ENCODE measurements at places on chromosomes 1 and 21.

GRCh38 chr1:19432943-19433718, 52.2 kb downstream of the CAPZB start:
- H3K27ac ChIP-seq: peak overlapping the region; percentile 45
- no peaks in the 10 kb centered on the region for H3K27me3 ChIP-seq
- H3K4me3 ChIP-seq: no peak overlapping the region

DNA sequence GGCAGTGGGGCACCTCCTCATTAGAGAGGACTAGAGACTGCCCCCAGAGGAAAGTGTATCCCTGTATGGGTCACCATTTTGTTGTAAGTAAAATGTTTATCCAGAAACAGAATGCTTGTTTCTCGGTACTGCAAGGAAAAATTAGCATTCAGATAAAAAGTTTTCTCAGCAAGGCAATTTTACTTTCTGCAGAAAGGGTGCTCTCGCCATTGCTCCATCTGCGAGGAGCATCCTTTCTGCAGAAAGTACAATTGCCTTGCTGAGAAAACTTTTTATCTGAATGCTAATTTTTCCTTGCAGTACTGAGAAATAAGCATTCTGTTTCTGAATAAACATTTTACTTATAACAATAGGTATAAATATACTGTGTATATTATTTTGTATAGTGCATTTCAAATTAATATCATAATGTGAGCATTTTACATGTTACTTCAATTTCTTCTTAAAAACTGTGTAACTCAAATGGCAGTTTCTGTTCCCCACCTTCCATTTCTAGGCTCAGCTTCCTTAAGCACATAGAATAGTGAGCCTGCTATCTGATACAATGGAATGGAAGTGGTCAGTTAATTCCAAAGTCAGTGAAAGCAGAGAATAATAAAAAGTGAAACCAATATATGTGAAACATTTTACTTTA, 76.5 kb upstream of the DESI2 start:
- no peaks in the 10 kb centered on the region for H3K27me3 ChIP-seq
- H3K4me1 ChIP-seq: no peaks in the 10 kb centered on the region
- no peak for DNase-seq
- no peak overlapping the region for H3K27ac ChIP-seq
- H3K4me3 ChIP-seq: no peak overlapping the region
- peaks cover 14% of the 10 kb centered on the region for H3K36me3 ChIP-seq

DNA sequence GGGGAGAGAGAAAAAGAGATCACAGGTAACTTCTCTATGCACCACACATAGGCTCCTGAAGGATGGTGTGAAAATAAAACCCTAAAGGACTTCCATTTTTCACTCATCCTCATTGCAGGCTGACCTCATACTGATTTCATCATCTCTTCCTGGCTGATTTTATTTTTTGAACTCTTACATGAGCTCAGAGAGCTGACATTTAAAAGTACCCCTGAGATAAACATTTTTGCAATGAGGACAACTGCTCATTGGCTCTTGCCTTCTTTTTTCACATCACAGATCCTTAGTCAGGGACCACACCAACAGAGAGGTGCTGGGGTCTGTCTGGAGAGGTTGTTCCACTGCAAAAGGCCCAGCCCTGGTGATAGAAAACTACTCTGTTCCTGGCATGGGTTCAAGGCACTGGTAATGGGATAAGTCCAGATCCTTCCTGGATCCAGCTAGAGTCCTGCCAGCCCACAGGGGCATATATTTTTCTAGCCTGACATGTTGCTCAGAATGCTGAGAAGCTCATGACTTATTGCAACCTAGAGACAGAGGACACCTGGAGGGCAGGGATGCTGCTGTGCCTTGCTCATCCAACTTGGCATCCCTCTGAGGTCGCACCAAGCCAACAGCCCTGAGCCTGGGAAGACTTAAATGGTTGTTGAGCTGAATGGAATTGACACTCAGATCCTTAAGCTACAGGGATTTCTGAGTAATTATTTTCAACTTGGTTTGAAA, 360.0 kb downstream of the HHAT start:
- H3K4me1 ChIP-seq: peaks cover 17% of the 10 kb centered on the region
- H3K27me3 ChIP-seq: no peaks in the 10 kb centered on the region
- no peak for DNase-seq
- peaks cover 7% of the 10 kb centered on the region for H3K36me3 ChIP-seq
- no peak overlapping the region for H3K4me3 ChIP-seq
- no peak overlapping the region for H3K27ac ChIP-seq

DNA sequence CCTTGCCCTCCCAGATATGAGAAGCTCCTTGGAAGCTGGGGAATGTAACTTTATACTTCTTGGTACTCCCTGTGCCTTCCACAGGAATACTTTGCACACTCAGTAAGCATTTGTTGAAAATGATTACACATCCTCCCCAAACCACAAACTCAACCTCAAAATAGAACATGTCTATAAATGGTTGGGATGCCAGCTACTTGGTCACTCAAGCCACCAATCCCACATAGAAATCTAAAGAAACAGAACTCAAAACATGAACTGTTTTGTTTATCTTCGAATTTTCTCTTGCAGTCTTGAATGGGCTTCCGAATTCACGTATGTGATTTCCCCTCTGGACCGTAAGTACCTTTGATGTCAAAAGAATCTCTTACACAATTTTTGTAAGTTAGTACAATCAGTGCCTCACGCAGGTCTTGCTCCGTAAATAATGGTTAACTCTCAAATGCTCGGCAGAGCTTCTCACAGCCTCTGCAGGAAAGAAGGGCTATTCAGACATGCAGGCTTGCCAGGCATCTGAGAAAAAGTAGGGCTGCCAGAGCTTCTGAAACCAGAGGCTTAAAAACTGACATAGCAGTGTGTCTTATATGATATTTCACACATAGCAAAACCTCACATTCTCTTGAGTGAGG, 26.9 kb downstream of the SORT1 start:
- no peak overlapping the region for H3K27ac ChIP-seq
- DNase-seq: no peak
- H3K4me3 ChIP-seq: no peak overlapping the region
- no peaks in the 10 kb centered on the region for H3K36me3 ChIP-seq
- H3K27me3 ChIP-seq: peaks cover 41% of the 10 kb centered on the region

DNA sequence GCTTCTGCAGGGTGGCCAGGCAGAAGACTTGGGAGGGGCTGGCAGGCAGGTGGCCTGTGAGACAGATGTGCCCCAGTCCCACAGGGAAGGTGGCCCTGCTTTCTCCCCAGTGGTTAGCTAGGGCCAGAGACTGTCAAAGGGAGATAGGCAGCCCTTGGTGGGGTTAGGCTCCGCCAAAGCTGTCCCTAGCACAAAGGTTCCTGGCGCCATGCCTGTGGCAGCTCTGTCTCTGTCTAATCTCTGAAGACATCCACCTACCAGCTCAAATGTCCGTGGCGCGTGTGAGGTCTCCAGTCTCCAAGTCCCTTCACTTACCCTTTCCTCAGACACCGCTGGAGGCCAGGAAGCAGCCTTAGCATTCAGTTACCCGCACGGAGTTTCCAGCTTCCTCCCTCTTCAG, 17.7 kb downstream of the TCP10L start:
- no peak overlapping the region for H3K4me3 ChIP-seq
- H3K36me3 ChIP-seq: no peaks in the 10 kb centered on the region
- no peak overlapping the region for H3K27ac ChIP-seq

DNA sequence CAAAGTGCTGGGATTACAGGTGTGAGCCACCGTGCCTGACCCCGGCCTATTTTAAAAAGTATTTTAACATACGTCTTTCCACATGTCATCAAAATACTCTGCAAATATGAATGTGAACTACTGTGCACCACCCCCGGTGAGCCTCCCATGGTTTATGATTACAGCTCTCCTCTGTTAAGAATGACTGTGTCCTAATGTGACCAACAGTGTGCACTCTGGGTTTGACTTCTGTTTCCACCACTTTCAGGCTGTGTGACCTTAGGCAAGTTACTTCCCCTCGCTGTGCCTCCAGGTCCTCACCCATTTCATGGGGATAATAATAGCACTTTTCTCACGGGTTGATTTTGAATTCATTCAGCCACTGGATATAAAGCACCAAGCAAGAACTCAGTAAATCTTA, 14.7 kb downstream of the AMPD2 start:
- no peak overlapping the region for H3K4me3 ChIP-seq
- no peak overlapping the region for H3K27ac ChIP-seq
- DNase-seq: no peak
- H3K27me3 ChIP-seq: no peaks in the 10 kb centered on the region
- H3K36me3 ChIP-seq: peaks cover 13% of the 10 kb centered on the region
- peaks cover 11% of the 10 kb centered on the region for H3K4me1 ChIP-seq

DNA sequence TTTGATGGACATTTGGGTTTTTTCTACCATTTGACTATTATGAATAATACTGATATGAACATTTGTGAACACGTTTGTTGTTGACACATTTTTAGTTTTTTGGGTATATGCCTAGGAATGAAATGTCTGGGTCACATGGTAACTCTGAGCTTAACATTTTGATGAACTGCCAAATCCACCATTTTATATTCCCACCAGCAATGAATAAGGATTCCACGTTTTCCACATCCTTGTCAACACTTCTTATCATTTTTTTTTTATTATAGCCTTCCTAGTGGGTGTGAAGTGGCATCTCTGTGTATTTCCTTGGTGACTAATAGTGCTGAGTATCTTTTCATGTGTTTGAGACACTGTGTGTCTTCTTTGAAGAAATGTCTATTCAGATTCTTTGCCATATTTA, 67.6 kb downstream of the RASAL2 start:
- no peak for DNase-seq
- peaks cover 3% of the 10 kb centered on the region for H3K27me3 ChIP-seq
- H3K27ac ChIP-seq: no peak overlapping the region
- no peaks in the 10 kb centered on the region for H3K36me3 ChIP-seq
- H3K4me3 ChIP-seq: no peak overlapping the region

DNA sequence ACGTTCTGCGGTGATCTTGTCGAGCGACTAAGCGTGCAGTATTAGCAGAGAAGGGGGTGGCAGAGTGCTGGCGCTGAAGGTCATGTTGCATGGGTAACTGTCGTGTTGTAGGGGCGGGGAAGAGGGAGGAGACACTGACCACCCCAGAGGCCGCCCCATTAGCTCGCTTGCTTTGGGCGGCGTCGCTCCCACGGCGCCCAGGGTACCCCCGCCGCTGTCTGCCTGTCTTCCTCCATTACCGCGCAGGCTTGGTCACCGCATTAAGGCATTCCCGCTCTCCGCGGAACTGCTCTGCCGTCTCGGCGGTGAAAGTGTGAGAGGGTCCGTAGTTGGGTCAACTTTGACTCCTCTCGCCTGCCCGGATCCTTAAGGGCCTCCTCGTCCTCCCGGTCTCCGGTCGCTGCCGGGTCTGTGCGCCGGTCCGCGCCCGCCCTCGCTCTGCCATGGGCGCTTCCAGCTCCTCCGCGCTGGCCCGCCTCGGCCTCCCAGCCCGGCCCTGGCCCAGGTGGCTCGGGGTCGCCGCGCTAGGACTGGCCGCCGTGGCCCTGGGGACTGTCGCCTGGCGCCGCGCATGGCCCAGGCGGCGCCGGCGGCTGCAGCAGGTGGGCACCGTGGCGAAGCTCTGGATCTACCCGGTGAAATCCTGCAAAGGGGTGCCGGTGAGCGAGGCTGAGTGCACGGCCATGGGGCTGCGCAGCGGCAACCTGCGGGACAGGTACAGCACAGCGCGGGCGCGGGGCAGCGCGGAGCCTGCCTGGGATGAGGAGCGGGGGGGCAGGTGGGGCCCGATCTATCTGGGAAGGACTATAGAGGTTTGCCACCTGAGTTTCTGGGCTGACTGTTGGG, at the start of gene MTARC2:
Gene MTARC2 (plus strand): TSS at position 234 of the 846 bp plus-strand sequence. CDS start 210 bp downstream, at position 444.
- DNase-seq: peak; percentile 35
- peaks cover 8% of the 10 kb centered on the region for H3K27me3 ChIP-seq
- H3K4me3 ChIP-seq: peak within 1 kb of the TSS; percentile 82

GRCh38 chr1:110006516-110006915, 22.0 kb downstream of the AHCYL1 start:
- no peak overlapping the region for H3K4me3 ChIP-seq
- no peak for DNase-seq
- H3K27me3 ChIP-seq: no peaks in the 10 kb centered on the region
- H3K36me3 ChIP-seq: peaks cover 8% of the 10 kb centered on the region
- peaks cover 25% of the 10 kb centered on the region for H3K4me1 ChIP-seq

DNA sequence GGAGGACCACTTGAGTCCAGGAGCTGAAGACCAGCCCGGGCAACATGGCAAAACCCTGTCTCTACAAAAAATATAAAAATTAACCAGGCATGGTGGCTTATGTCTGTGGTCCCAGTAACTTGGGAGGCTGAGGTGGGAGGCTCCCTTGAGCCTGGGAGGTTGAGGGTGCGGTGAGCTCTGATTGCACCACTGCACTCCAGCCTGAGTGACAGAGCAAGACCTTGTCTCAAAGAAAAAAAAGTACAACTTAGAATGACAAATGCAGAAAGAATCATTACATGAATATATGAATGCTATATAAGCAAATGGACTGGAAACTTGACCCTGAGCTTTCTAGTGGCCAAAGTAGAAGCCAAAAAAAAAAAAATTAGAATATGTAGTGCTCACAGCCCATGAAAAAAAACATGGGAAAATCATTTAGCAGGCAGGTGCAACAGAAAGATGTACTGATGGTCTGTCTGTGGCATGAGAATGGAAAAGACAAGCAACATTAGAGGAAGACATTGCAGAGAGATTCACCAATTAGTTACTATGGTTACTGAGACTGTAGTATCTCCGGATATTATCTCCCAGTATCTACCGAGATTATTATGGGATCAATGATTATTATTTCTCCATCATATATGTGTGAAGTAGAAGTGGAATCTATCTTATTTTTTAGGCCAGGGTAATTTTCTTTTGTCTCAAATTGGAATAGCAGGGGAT, 19.2 kb downstream of the ELAPOR1 start:
- H3K36me3 ChIP-seq: no peaks in the 10 kb centered on the region
- H3K4me3 ChIP-seq: no peak overlapping the region
- no peak for DNase-seq

DNA sequence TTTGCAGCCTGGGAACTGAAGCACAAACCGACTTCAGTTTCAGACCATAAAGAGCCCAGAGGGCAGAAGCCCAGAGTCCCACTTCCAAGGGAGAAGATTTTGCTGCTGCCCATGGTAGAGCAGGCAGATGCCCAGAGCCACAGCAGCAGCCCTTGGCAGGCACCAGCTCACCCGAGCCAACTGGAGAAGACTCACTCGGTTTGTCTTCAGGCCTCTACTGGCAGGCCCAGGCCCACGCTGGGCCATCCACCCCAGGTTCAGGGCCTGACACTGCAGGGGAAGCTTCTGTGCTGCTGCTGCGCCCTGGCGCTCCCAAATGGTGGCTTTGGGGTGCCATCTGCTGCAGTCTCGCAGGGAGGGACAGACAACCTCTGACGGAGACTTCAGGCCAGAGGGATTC, 33.3 kb downstream of the SLC66A1 start:
- H3K36me3 ChIP-seq: peaks cover 16% of the 10 kb centered on the region
- H3K4me3 ChIP-seq: no peak overlapping the region
- peaks cover 7% of the 10 kb centered on the region for H3K4me1 ChIP-seq
- no peak for DNase-seq

- peak overlapping the region; percentile 99 for H3K27ac ChIP-seq
- peaks cover 3% of the 10 kb centered on the region for H3K36me3 ChIP-seq
- H3K4me3 ChIP-seq: peak overlapping the region; percentile 98
- peaks cover 39% of the 10 kb centered on the region for H3K4me1 ChIP-seq
These were observed 81.1 kb upstream of the AK4 start for GRCh38 chr1:65066766-65067490.

GRCh38 chr1:245495681-245496080, 340.9 kb downstream of the KIF26B start:
- H3K27ac ChIP-seq: no peak overlapping the region
- peaks cover 3% of the 10 kb centered on the region for H3K27me3 ChIP-seq
- H3K36me3 ChIP-seq: no peaks in the 10 kb centered on the region
- H3K4me3 ChIP-seq: no peak overlapping the region
